ENCODE measurements at places on chromosomes 12 and 14. TPM values are rescaled to one million over a fixed set of nuclear protein-coding genes. Genes with fewer than 3 reads are reported as not detected.

DNA sequence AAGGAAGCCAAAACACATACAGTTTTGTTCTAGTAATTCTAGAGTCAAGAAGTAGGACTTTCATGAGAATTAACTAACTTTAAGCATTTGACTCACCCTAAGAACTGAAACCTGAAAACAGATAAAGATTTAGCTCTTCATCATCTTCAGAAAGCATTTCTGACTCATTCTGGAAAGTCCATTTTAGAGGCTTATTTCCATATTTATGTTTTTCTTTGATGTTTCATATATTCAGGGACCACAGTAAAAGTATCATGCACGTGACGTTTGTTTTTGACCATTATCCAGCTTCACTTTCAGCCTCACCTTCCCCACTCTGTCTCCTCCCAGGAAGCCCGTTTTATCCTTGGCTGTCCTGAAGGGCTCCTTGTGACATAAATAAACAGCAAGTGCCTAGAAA lies 79.2 kb downstream of the MDGA2 start:
- no peak for DNase-seq

GRCh38 chr12:104958805-104959334 lies 780 bp upstream of the SLC41A2 start:
- no peak for DNase-seq

DNA sequence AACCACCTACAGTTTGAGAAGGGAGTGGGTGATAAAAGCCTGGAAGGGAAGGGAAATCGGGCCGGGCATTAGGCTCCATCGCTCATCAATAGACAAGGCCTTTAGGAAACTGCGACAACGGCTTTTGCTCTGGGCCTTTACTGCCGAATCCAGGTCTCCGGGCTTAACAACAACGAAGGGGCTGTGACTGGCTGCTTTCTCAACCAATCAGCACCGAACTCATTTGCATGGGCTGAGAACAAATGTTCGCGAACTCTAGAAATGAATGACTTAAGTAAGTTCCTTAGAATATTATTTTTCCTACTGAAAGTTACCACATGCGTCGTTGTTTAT lies 261 bp upstream of the RNU7-1 start:
- DNase-seq: no peak

GRCh38 chr12:508795-509194 lies 49.1 kb downstream of the B4GALNT3 start:
- no peak for DNase-seq

G2E3 gene
- total RNA-seq: 14.7 TPM

DBX2 gene
- total RNA-seq: not detected

STAC3 gene
- total RNA-seq: 1.1 TPM
